ENCODE measurements at places on chromosomes 3 and 15.

DNA sequence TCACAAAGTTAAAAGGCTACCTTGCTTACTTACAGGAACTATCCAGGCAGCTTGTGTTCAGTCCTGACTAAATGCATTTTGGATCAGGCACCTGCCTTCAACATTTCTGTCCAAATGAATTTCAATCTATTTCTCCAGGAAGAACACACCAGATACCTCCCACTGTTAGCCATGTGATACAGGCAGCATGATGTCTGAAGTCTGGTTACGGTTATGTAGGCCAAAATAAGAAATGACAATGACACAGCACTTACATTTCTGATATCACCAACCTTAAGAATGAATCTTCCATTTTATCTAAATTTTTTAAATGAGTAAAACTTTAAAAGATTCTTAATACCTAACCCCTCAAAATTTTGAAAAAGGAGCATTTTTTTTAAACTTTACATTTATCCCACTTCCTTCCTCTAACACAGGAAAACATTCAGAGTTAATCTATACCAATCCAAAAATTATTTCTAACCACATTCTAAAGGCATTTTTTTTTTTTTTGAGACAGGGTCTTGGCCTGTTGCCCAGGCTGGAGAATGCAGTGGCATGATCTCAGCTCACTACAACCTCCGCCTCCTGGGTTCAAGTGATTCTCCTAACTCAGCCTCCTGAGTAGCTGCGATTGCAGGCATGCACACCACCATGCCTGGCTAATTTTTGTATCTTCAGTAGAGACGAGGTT, at the start of gene MAP4:
TSS of gene MAP4 (minus strand) at position 116 of the 673 bp plus-strand sequence. CDS start 17,556 bp downstream, outside the sequence.
- no peak for DNase-seq

- DNase-seq = peak; percentile 47
Observed at GRCh38 chr3:136818191-136818768, 646 bp upstream of the SLC35G2 start.

GRCh38 chr3:16064642-16065414, 109.7 kb upstream of the GALNT15 start:
- DNase-seq = no peak

DNA sequence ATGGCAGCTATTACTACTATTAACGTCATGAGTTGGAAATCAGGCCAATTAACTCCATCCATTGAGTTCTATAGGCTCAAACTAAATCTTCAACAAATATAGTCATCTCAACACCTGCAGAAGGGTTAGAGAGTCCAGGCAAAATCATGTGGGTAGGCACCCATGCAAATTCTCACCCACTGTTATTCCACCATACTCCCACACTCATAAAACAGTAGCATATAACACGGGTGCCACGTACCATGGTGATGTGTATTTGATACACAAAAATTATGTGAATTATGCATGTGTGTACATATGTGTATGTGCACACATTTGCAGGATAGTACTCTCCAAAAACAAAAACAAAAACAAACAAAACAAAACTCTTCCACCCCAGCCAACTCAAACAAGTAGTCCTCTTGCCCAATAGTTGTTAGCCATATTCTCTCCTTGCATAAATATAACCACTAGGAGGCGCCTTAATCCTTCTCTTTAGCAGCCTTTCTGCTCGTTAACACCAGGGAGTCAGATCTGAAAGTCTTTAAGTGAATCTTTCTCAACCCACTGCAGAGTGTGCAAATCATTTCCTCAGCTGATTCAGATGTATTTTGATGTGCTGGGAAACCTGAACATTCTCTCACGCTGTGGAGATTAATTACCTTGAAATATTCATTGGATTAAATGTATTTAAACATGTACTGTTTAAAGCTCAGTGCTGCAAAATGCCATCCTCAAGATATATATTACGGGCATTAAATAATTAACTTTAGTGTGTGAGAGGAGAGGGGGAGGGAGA, 38.0 kb upstream of the COPB2 start:
- DNase-seq = peak; percentile 58

DNA sequence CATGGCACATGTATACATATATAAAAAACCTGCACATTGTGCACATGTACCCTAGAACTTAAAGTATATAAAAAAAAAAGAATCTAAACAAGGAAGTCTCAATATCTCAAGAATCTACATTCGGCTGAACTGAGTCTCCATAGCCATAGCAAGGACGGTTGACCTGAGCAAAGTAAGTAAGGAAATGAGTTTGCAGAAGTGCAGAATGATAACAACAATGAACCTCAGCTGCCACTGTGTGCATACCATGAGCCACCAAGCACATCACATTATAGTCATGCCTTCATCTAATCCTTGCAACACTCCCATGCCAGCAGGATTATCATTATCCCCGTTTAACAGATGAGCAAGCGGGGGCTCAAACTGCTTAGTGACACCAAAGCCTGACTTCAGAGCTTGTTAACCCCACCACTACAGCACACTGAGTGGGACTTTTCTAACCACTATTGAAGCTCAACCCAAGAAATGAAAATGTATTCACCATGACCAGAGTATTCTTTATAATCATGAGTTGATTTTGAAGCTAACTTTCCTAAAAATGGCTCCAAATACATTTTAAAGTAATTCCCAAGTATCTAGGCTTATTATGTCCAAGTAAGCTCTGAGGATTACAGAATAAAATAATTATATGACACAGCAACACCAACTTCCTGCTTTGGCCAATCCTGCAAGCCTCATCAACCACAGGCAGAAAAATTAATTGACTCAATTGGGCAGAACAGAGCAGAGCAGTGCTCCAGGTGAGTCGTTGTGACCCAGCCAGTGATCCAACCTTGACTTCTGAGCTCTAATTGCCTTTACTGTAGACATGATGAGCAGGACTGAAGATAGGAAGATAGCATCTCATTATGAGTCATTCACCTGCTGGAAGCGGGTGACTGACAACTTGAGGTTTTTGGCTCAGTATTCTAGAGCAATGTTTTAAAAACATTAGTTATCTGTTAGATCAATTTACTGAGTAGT, 47.3 kb upstream of the IL12A start:
- no peak for DNase-seq

DNA sequence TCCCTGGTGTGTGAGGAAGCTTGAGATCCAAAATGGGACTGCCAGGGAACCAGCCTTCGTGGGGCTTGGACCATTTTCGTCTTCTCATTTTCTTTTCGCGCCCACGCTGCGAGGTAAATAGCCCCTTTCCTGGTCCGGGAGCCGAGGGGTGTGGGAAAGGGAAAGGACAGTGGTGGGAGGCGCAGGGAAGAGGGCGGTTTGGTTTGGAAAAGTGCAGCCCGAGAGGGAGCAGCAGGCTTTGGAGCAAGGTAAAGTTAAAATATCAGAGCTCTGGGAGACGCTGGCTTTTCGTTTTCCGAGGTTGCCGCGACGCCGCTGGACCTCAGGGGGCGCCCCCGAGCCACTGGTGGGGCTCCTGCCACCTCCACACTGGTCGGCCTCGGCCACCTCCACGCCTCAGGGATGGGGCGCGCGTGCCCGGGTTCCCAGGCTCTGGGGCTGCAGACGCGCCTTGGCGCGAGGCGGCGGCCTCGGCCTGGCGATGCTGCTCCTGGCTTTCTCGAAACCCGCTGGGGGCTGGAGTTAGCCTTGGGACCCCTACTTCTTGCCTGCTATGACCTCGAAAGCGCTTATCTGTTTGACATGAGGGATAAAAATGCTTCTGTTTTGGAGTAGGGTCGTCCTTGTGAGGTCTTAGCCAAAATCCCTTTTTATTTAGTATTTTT, 3.2 kb downstream of the PTPRG start:
- no peak for DNase-seq

- DNase-seq = no peak
Observed at GRCh38 chr15:52011711-52012144, 7.3 kb upstream of the MAPK6 start.

- peak; percentile 96 for DNase-seq
Observed at GRCh38 chr3:46065294-46065705, 38.0 kb upstream of the XCR1 start.

- no peak for DNase-seq
Observed at GRCh38 chr3:55486101-55486856, 827 bp downstream of the WNT5A start.

- DNase-seq = no peak
Observed at GRCh38 chr15:73944161-73945129, 18.2 kb downstream of the LOXL1 start.

- DNase-seq = no peak
Observed at GRCh38 chr15:85401108-85401774, 20.8 kb downstream of the AKAP13 start.

DNA sequence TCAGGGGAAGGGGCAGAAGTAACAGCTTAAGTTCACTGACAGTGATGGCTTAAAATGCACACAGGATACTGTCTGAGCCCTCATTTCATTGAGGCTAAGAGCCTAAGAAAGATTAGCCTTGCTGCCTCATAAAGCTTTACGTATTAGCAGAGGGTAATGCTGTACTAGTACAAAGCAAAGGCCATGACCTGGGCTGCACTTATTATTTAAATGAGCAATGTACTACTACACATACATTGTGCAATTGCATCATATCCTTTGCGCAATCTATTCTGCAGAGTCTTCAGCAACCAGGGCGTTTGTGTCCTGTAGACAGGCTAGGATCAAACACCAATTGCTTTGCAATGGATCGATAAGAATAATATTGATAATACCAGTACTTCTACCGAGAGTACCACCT, 221.8 kb downstream of the TPRG1 start:
- DNase-seq = peak; percentile 8

- DNase-seq = no peak
Observed at GRCh38 chr15:42215913-42216829, 8.1 kb upstream of the VPS39 start.

DNA sequence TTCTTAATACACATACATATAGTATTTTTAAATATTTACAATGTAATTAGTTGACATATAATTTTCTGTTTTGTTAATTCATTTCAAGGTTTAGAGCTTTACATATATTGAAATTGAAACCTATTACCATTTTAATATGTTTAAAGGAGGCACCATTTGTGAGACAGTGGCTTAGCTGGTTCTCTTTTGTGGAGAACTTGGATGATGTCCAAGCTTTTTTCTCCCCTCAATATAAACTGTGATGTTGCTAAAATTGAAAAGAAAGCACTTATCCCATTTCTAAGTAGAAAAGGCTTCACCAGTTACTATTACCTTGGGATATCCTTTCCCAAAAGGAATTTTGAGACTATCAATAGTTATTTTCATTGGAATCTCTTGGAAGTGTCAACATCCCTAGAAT, 707.2 kb downstream of the NTRK3 start:
- no peak for DNase-seq

- no peak for DNase-seq
Observed at GRCh38 chr15:92146511-92147150, 247.1 kb upstream of the ST8SIA2 start.

GRCh38 chr3:24605511-24606028, 110.9 kb upstream of the THRB start:
- DNase-seq = no peak

DNA sequence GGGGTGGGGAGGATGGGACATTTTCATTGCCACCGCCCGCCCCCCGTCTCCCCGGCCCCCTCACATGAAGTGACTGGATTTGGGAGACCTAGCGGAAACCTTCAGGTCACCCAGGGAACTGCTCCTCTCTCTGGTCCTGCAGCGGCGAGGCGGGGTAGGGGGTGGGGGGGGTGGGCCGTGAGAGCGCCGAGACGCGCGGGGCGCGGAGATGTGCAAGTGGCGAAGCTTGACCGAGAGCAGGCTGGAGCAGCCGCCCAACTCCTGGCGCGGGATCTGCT, 712 bp upstream of the MME start:
- DNase-seq = no peak

GRCh38 chr3:51257870-51258269, 127.2 kb upstream of the MANF start:
- no peak for DNase-seq

DNA sequence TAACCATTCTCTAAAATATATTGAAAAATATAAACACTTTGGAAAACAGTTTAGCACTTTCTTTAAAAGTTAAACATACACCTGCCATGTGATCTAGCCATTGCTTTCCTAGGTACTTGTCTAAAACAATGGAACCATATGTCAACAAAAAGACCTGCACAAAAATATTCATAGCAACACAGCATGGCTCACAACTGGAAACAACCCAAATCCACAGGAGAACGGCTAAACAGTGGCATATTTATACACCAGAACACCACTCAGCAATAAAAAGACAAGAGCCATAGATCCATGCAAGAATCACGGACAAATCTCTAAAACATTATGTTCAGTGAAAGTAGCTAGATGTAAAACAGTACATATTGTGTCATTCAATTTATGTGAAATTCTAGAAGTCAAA, 221.3 kb upstream of the UBE2E2 start:
- DNase-seq = no peak

GRCh38 chr3:76753599-76753998, 286.3 kb upstream of the ROBO2 start:
- DNase-seq = no peak

DNA sequence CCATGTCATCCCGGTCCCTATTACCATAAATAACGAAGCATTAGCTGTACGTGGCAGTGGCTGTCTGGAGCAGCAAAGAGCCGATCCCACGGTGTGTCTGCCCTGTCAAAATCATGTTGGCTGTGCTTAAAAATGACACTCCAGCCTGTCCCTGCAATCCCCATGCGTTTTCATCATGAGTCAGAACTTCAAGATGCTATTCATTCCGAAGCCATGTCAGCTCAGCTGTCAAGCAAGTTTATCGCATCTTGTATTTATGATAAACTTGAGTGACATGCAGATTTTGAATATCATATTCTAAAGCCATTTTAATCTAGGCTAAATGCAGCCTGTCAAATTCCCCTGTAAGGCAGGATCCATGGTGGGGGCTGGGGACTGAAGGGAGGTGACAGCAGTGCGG, 152.4 kb downstream of the TJP1 start:
- DNase-seq = no peak

DNA sequence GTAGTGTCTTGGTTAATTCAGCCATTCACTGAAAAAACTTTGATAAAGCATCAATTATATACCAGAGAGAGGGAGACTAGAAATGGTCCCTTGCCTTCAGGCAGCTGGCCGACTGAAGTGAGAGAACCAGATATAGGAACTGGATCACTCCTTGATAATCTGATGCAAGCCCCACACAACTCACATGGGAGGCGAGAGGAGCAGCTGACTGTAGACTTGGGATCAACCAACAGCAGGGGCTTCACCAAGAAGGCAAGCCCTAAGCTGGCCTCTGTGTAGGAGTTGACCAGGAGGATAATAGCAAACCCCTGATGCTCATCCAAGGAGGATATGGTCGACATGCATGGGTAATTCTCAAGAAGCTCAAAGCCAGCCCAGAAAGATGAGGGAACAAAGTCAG, 133.1 kb downstream of the SRGAP3 start:
- no peak for DNase-seq

DNA sequence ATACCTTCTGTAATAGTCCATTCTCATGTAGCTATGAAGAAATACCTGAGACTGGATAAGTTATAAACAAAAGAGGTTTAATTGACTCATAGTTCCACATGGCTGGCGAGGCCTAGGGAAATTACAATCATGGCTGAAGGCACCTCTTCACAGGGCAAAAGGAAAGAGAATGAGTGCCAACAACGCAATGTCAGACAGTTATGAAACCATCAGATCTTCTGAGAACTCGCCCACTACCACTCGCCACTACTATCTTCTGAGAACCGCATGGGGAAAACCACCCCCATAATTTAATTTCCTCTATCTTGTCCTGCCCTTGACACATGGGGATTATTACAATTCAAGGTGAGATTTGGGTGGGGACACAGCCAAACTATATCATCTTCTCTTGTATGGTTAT, 406.8 kb upstream of the CBLB start:
- no peak for DNase-seq

- no peak for DNase-seq
Observed at GRCh38 chr3:29521293-29521692, 240.4 kb downstream of the RBMS3 start.

Measured in CD4-positive, alpha-beta T cell treated with Interleukin-2 at 100 ng/mL for 4 hours (primary cell).